ENCODE measurements at places on chromosomes 2 and 18.

DNA sequence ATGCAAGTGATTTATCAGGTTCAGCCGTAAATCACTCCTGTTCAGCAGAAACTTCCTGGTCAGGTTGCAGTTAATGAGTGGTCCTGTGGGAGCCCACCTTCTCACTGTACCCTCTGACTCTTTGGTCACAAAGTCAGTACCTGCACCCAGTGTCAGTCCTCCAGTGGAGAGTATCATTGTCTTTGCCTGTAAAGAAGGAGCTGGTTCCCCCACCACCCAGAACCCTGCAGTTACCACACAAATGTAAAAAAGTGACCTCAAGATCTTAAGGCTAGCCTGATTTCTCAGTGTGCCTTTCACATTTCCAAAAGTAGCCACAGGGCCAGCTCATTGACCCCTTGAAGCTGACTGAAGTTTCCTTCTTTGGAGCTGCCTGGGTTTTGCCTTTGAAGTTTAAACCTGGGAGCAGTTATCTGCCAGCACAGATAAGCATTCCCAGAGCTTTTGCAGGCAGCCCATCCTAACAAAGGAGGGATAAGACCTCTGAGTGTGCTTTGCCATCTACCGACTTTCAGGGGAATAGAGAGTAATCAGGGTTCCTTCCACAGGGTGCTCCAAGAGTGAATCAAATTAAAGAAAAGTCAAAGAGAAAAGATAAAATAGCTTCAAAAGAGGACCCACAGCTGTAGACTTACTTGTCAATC, 725.2 kb downstream of the CPS1 start:
- no peak for DNase-seq

- DNase-seq, result no peak
Measured at GRCh38 chr2:126736133-126736874, 80.3 kb downstream of the GYPC start.

GRCh38 chr18:14943967-14944636, 196.1 kb downstream of the ANKRD30B start:
- no peak for DNase-seq

DNA sequence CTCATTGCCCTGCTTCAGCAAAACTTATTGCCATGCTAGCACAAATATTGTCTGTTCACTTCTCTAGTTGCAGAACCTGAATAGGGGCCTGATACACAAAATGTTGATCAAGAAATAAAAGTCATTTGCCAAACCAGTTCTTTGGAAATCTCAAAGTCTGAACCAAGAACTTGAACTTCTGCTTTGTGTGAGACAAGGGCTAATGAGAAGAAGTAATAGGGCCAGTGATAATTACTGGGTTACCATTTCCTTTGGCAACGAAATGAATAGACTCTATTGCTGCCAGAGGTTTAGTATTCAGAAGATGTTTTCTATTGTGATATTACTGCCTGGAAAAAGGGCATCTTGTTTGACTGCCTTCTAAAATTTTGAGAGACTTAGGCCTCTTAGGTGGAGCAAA, 35.0 kb downstream of the TMEFF2 start:
- no peak for DNase-seq

GRCh38 chr18:70195014-70195614, 10.4 kb downstream of the RTTN start:
- no peak for DNase-seq

DNA sequence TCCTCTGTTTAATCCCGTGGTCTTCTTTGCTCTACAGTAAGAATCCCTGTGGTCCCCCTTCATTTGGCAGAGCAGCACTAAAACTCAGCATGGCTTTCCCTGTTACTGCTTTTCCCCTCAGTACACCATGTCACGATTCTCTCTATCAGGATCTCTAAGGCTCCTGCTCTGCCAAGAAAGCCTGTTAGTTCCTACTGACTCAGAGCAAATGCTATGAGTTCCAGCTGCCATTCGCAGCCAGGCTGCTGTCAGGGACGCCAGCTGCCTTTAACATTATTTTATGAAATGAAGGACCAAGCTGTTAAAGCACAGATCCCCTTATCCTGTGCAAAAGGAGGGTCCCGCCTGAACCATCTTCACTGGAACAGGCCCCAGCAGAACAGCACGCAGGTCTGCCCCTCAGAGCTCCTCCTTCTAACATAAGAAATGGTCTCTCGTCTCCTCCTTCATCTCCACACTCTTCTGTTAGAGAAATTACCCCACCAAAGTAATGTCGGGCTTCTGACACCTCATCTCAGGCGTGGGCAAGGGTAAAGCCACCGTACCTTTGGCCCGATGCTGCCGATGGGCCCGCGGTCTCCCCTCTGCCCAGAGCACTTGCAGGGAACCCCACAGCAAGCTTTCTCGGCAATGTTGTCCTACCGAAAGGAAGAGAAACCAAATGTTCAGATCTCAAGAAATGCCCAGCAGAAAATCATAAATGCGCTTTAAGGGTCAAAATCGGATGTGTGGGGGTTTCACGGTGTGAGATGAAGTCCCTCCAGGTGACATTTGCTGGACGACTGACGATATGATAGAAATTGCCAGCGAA, 52.6 kb downstream of the COL6A3 start:
- no peak for DNase-seq

DNA sequence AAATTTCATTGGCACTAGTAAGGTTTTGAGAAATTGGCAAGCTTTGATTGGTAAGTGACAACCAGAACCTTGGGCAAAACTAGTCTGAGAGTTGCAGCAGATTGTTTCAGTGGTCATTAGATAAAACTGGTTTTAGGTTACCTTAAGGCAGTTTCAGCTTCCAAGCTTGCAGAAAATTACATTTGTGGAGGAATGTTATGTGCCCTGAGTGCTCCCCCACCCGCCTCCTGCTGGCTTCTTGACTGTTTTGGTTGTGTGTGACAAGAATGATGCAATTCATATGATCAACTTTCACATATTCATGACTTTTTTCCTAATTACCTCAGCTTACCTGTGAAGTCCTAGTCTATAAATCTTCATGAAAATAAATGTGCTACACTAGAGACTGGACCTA, 599.5 kb upstream of the ZNF804A start:
- no peak for DNase-seq

GRCh38 chr2:143371616-143372015, 242.4 kb downstream of the ARHGAP15 start:
- no peak for DNase-seq

DNA sequence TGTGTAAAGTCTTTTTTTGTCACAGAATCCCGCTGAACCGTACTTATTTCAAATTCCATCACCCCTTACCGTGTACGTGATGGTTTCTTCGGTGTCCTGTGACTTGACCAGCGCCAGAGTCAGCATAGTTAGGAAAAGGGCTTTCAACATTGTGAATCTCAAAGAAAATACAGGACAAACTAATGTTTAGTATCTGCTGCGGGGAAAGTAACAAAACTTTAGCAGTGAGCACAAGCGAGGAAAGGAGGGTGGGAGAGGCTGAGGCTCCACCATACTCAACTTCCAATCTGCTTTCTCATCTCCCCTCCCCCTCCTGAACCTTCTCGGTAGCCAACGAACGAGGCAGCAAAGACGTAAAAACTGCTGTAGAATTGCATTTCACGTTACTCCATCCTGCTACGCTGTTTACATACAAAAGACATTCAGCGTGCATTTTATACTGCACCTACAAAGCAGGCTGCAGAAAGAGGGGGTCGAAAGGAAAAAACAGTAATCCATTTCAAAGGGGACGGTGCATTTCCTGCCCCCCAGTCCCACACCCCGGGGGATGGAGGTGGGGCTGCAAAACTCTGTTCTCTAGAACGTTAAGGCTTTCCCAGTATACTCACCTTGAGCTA, 1.2 kb downstream of the EFEMP1 start:
- no peak for DNase-seq

- no peak for DNase-seq
Measured at GRCh38 chr2:101329026-101329425, 20.5 kb upstream of the RNF149 start.

GRCh38 chr2:38722271-38723061, 28.7 kb downstream of the SRSF7 start:
- DNase-seq, result no peak

DNA sequence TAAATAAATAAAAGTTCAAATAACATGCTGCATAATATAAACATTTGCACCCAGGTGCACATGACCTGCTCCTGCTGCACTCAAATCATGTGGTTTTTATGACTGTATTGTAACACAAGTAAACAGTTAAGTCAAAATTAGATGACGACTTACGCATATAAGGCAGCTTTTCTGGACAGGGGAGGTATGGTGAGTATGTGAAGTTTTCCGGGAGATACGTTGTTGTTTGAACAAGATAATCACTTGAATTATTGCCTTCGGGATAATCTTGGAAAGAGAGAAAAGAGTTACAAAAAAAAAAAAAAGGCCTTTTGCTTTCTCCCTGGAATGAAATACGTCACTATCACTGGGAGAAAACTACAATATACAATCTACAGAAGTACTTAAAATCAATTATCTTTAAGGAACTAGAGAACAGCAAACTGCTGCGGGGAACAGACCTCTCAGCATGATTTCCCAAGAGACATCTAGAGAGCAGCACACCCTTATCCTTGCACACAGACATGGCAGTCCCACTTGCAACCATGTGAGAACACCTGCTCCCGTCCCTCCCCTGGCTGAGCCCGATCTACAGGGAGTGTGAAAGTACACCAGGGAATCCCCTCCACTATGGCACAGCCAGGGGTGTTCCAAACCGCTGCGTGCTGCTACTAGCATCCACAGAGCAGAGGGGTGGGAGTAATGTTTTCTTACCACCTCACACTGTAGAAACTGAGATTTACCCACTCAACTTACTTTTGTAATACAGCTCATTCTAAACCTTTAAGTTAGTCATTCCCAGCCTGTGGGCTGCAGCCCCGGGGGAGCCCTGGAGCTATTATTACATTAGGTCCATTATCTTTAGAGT, 26.3 kb downstream of the B4GALT6 start:
- DNase-seq, result peak; percentile 44

DNA sequence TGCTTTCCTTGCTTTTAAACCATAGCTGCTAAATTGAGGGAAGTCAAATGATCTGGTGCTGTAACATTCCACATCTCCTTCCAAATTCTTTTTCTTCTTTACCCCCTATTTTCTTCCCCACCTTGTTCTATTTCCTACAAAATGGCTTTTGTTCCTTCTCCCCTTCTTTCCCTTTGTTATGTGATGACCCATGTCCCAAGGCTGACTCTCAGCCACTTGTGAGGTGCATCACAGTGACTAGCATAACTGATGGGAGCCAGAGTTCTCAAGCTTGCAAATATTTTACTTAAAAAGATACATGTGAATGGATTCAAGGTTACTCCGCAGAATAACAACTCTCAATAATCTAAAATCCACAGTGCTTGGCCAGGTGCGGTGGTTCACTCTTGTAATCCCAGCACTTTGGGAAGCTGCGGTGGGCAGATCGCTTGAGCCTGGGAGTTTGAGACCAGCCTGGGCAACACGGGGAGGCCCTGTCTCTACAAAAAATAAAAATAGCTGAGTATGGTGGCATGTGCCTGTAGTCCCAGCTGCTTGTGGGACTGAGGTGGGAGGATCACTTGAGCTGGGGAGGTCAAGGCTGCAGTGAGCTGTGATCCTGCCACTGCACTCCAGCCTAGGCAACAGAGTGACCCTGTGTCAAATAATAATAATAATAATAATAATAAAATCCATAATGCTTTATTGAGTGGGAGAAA, 100.1 kb upstream of the CERS6 start:
- DNase-seq, result no peak

DNA sequence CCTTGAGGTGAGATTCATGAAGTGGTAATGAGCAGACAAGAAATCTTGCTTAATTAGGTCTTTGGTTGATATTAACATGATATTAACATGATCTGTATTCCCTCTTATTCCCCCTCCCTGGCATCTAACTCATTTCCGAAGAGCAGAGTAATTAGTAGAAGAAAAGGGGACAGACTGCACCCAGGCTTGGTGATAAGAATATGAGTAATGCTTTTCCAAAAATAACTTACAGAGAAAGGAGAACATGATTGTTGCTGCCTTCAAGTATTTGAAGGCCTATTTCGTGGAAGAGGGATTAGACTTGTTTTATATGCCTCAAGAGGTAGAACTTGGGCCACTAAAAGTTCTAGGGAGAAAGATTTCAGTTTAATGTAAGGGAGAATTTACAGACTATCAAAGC, 130.6 kb upstream of the ATP5MC3 start:
- no peak for DNase-seq

GRCh38 chr2:207363761-207364290, 165.9 kb upstream of the CREB1 start:
- DNase-seq, result no peak

GRCh38 chr2:220847006-220847405, 725.1 kb downstream of the EPHA4 start:
- DNase-seq, result no peak

- DNase-seq, result no peak
Measured at GRCh38 chr2:20675701-20676352, 8.9 kb downstream of the GDF7 start.

DNA sequence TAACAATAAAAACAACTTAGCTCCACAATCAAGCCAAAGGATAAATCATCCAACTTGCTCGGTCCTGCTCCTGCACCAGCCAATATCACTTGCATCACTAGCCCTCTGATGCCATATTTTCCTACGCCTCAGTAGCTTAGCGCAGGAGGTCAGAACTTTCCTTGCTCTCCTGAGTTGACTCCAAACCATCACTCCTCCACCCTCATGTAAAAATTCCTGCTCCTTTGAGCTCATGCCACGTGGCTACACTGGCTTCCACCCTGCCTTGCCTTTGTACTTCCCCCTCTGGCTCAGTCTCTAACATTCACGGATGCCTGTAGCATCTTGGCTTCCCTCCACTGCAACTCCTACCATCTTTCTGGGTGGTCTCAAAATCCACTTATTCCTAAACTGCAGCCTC, 25.2 kb downstream of the AAK1 start:
- DNase-seq, result no peak

GRCh38 chr2:201420442-201421113, 30.7 kb downstream of the TRAK2 start:
- DNase-seq, result no peak

DNA sequence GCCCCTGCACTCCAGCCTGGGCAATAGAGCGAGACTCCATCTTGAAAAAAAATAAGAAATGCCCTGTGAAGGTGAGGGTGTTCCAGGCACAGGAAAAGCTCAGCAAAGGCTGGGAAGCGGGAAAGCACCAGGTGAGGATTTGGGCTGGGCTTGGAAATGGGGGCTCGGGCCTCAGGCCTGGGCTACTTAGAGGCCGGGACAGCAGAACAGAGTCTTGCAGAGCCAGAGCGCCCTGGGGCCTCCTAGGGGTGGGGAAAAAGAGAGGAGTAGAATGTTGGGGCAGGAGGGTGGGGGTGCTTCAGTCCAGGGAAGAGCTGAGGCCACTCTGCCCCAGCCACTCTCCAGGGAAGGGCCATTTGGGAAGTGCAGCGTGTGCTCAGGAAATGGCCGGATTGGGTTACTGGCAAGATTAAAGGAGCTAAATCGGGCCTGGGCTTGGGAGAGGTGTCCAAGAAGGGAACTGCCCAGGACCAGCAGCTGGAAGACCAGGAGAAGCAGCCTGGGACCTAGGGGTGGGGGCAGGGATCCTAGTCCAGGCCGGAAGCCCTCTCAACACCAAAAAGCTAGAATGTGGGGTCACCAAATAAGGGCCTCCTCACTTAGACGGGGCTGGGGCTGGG, 13.8 kb upstream of the DES start:
- no peak for DNase-seq

DNA sequence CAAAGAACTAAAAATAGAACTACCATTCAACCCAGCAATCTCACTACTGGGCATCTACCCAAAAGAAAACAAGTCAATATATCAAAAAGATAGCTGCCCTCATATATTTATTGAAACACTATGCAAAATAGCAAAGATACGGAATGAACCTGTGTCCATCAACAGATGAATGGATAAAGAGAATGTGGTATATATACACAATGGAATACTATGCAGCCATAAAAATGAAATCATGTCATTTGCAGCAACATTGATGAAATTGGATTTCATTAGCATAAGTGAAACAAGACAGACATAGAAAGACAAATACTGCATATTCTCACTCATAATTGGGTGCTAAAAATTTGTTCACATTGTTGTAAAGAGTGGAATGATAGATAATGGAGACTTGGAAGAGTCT, 16.2 kb upstream of the LDAH start:
- no peak for DNase-seq
